ENCODE measurements at places on chromosomes 12 and 14.
A peak's percentile ranks its signal among the peaks of the same experiment; 100 is the strongest.

DNA sequence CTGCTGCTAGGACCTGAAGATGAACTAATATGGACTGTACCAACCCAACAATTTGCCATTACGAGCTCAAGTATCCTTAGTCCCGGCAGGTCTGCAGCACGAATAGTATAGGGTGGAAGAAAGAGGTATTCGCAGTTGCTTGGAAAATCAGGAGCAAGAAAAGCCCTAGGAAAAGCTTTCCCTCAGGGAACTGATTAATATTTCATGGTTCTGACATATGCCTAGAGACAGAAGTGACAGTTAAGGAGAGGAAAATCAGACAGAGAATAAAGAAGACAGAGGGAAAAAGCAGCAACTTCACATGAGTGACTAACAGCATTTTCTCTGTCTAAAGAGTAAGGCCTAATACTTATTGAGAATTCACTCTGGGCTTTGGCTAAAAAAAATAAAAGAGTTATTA, 602.9 kb upstream of the ATP2B1 start:
- H3K36me3 ChIP-seq = no peaks in the 10 kb centered on the region
- H3K4me3 ChIP-seq = no peak overlapping the region
- H3K27ac ChIP-seq = no peak overlapping the region
- peaks cover 12% of the 10 kb centered on the region for H3K27me3 ChIP-seq
- DNase-seq = no peak

DNA sequence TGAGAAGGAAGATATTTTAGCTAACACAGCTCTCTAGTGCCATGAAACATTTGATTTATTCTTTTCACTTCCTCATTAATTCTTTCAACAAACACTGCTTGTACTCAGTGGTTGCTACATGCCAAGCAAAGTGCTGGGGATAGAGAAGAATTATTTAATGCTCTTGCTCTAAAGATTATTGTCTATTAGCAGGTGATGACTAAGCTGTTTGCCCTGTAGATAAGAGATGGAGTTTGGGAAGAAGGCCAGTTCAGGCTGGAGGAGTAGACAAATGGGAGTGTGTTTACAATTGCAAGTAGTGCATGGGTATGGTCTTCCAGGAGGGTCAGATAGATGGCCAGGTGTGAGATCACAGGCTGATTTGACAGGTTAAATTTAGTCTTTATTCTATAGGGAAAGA, 99.8 kb upstream of the SEL1L start:
- H3K4me3 ChIP-seq = no peak overlapping the region
- no peaks in the 10 kb centered on the region for H3K36me3 ChIP-seq
- DNase-seq = no peak
- H3K4me1 ChIP-seq = no peaks in the 10 kb centered on the region

GRCh38 chr12:113378291-113378690, 19.9 kb downstream of the PLBD2 start:
- no peak overlapping the region for H3K27ac ChIP-seq
- H3K27me3 ChIP-seq = no peaks in the 10 kb centered on the region
- H3K4me3 ChIP-seq = no peak overlapping the region
- peaks cover 16% of the 10 kb centered on the region for H3K36me3 ChIP-seq
- H3K4me1 ChIP-seq = no peaks in the 10 kb centered on the region
- no peak for DNase-seq

DNA sequence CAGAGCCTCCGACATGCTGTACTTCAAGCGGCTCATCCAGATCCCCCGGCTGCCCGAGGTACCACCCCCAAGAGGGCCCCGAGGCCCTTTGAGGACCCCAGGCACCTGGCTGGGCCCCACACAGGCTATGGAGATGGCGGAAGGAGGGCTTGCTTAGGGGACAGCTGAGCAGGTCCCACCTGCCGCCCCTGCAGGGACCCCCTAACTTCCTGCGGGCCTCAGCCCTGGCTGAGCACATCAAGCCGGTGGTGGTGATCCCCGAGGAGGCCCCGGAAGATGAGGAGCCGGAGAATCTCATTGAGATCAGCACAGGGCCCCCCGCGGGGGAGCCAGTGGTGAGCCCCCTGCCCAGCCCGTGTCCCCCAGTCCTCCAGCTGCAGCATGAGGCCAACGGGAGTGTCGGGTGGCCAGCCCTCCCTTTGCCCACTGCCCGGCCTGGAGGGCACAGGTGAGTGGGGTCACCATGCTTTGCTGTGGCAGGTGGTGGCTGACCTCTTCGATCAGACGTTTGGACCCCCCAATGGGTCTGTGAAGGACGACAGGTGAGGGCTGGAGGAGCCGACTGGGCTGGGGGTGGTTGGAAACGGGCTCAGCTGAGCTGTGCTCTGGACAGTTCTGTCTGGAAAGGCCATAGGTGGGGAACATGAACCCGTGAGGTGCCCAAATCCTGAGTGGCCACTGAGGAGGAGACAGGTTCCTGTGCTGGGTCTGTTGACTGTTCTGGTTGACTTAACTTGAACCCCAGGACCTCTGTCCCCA, 20.0 kb downstream of the HIP1R start:
- H3K4me3 ChIP-seq = no peak overlapping the region
- no peaks in the 10 kb centered on the region for H3K27me3 ChIP-seq
- no peaks in the 10 kb centered on the region for H3K4me1 ChIP-seq
- no peaks in the 10 kb centered on the region for H3K36me3 ChIP-seq

DNA sequence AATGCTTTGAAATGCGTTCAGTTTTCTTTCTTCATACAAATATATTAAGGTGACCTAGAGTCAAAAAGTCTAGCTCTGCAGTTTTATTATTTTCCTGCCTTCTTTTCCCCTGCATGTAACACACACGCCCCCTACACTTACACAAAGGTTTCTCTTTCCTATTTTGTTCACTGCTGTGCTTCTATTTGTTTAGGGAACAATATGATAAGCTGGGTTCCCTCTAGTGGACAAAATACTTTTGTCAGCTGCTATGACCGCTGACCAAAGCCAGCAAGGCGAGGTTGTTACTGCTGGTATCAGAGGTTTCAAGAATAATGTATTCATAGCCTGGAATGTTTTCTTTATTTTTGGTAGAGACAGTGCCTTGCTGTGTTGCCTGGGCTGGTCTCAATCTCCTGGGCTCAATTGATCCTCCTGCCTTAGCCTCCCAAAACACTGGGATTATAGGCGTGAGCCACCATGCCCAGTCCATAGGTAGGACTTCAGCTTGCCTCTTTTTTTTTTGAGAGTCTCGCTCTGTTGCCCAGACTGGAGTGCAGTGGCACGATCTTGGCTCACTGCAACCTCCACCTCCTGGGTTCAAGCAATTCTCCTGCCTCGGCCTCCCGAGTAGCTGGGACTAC, 33.4 kb downstream of the FNTB start:
- H3K4me3 ChIP-seq = no peak overlapping the region
- peaks cover 6% of the 10 kb centered on the region for H3K36me3 ChIP-seq
- H3K4me1 ChIP-seq = no peaks in the 10 kb centered on the region
- DNase-seq = no peak
- H3K27ac ChIP-seq = no peak overlapping the region

DNA sequence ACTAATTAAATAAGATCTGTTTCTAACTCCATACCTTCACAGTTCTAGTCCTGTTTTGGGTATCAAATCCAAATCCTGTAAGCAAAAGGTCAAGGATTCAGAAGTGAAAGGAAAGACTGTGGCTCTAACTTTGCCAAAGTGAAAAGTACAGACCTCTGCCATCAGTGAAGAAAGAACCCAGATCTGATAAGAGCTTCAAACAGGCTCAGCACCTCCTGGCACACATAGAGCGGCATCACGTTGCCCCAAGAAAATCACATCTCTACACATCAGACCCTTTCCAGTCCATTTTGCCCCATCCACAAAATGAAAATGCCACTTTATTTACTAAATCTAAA, 23.2 kb downstream of the CLIP1 start:
- peaks cover 10% of the 10 kb centered on the region for H3K36me3 ChIP-seq
- H3K27ac ChIP-seq = no peak overlapping the region
- no peak for DNase-seq

DNA sequence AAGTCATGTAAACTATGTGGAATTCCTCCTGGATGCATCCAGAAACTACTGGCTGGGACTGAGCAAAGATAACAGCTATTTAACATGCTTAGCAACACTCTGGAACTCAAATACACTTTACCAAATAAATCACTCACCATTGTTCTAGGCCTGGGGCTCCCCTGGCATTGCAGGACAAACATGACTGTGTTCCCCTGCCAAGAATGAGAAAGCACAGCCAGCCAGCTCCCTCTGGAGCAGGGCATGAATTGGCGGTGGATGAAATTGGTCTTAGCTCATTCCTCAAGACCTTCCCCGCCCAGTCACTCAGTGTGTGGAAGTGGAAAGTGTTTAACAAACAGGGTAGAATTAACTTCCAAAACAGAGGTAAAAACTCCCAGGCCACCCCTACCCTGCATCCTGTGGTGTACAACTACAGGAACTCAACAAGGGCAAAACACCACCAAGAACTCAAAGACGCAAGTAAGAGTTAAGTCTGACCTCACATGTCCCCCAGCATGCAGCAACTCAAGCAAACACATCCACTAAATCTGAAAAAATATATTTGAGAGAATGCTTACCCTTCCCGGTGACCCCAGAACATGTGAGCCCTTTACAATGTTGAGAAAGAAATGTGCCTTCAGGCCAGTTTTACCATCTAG, 58.4 kb upstream of the BDKRB2 start:
- no peak overlapping the region for H3K27ac ChIP-seq
- H3K27me3 ChIP-seq = peaks cover 12% of the 10 kb centered on the region
- no peaks in the 10 kb centered on the region for H3K36me3 ChIP-seq
- no peak for DNase-seq

DNA sequence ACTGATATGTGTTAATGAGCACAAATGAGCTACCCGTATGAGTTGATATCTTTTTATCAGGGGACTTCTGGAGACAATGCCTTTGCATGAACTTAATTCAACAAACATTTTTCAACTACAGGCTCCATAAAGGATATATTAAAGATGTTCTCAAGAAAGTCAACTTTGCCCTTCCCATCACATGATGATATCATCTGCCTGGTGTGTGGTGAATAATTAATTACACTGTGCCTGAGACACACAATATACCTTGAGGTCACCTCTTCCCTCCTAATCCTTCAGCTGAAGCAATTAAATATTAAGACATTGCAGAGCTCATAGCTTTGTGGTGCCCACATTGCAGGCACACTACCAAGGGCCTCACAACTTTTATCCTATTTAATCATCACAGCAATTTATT, 22.3 kb upstream of the NTF3 start:
- H3K27ac ChIP-seq = no peak overlapping the region
- peaks cover 13% of the 10 kb centered on the region for H3K27me3 ChIP-seq
- no peaks in the 10 kb centered on the region for H3K4me1 ChIP-seq
- H3K4me3 ChIP-seq = no peak overlapping the region
- no peak for DNase-seq

- H3K36me3 ChIP-seq = no peaks in the 10 kb centered on the region
- DNase-seq = no peak
- H3K27ac ChIP-seq = no peak overlapping the region
Measured at GRCh38 chr14:68748260-68748659, 44.6 kb downstream of the ZFP36L1 start.

DNA sequence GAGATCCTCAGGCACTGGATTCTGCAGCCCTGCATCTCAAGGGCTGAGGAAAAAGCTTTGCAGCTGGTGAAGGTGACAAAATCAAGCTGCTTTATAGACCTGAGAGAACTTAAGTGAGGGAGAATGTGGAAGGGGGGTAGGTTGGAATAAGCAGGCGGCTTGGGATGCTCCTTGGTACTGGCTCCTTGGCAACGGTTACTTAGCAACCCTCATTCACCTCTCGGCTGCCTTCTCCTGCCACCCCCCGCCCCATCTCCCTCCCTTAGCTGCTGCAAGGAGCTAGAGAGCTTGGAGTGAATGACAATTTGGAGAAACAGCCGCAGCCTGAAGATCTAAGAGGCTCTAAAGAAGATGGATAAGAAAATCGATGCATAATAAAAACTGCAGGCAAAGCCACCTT, 44.1 kb upstream of the CISTR start:
- no peaks in the 10 kb centered on the region for H3K4me1 ChIP-seq
- no peak overlapping the region for H3K27ac ChIP-seq
- no peak for DNase-seq
- no peaks in the 10 kb centered on the region for H3K36me3 ChIP-seq
- H3K27me3 ChIP-seq = peaks cover 16% of the 10 kb centered on the region

DNA sequence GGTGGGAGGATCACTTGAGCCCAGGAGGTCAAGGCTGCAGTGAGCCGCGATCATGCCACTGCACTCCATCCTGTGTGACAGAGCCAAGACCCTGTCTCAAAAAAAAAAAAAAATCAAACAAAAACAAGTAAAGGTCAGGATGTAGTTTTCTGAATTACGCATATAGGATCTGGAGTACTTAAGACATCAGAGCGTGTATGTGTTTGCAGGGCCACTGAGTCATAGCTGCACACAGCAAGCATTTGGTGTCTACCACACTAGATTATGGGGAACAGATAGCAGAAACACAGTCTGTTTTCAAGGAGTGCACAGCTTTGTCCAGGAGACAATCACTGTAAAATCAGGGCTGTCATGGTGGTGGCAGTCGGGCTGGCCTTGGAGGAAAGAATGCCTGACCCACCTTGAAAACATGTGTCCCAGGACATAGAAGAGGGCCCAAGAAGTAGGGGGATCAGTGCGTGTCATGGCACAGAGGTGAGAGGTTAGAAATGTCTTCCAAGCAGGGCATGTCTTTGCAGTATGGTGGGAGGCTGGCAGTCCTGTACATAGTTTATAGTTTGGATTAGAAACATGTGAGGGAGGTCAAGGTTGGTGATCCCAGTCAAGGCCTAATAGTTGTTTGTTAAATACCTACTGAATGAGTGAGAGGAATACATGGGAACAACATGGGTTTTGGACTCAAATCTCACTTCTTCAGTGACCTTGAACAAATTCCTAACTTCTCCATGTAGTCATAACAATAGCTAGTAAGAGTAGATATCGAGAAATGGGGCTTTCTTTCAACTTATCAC, 23.6 kb upstream of the C12orf71 start:
- H3K4me3 ChIP-seq = no peak overlapping the region
- peaks cover 7% of the 10 kb centered on the region for H3K4me1 ChIP-seq
- H3K27me3 ChIP-seq = no peaks in the 10 kb centered on the region
- no peak for DNase-seq

- peaks cover 3% of the 10 kb centered on the region for H3K36me3 ChIP-seq
- DNase-seq = no peak
- no peak overlapping the region for H3K27ac ChIP-seq
- no peak overlapping the region for H3K4me3 ChIP-seq
- H3K27me3 ChIP-seq = no peaks in the 10 kb centered on the region
Measured at GRCh38 chr12:2309647-2310046, 256.9 kb downstream of the CACNA1C start.

DNA sequence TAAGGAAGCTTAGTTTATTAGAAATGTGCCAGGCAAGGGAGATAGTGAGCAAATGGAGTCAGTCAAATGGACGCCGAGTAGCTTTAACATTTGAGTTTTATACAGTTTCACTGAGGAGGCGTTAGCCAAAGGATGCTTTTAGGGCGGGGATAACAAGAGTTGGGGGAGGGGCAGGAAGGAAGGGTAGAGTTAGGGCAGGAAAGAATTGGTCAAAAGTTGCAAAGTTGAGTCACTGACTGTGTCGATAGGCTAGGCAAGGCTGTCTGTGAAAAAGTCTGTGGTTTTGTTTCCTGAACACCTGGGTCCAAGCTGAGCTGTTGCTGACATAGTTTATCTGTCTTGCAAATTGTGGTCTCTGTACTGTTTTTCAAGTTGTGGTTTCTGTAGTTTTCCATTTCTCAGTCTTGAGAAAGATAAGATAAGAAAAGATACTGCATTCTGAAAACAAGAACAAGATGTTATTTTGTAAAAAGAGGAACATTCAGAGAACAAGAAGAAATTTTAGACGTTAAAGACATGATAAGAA, 62.6 kb upstream of the RESF1 start:
- H3K4me1 ChIP-seq = peaks cover 37% of the 10 kb centered on the region
- H3K36me3 ChIP-seq = peaks cover 74% of the 10 kb centered on the region
- peak overlapping the region; percentile 97 for H3K27ac ChIP-seq
- peak overlapping the region; percentile 63 for H3K4me3 ChIP-seq
- no peaks in the 10 kb centered on the region for H3K27me3 ChIP-seq

Data from activated naive CD8-positive, alpha-beta T cell treated with anti-CD3 and anti-CD28 coated beads for 36 hours (primary cell).